ENCODE measurements at places on chromosomes 4 and X. TPM values are rescaled to one million over a fixed set of nuclear protein-coding genes. Genes with fewer than 3 reads are reported as not detected.

Gene ZNF732
- total RNA-seq, result not detected

Gene DUSP9
- 8.6 TPM for total RNA-seq

Gene NRK
- not detected for total RNA-seq

Gene FDCSP
- total RNA-seq, result not detected

Gene CT55
- not detected for total RNA-seq

Gene NAT8L
- total RNA-seq, result 2.0 TPM

Gene GAB1
- 1.2 TPM for total RNA-seq

Gene PDZD4
- total RNA-seq, result 1.5 TPM

Gene ALB
- not detected for total RNA-seq

Gene ADRA2C
- 7.8 TPM for total RNA-seq

Gene PDCL2
- total RNA-seq, result not detected

Gene RHOXF1
- not detected for total RNA-seq

Gene SRPK3
- not detected for total RNA-seq

Gene MAP3K15
- total RNA-seq, result 2.1 TPM

Gene C1QTNF7
- total RNA-seq, result not detected

Gene STOX2
- 1.8 TPM for total RNA-seq

Gene TRIM61
- total RNA-seq, result 1.7 TPM

Gene RBMXL3
- not detected for total RNA-seq

Gene MAGEE1
- 1.5 TPM for total RNA-seq

Gene QRFPR
- total RNA-seq, result 0.07 TPM

Gene SPIN4
- 4.1 TPM for total RNA-seq

Gene MAGEA1
- not detected for total RNA-seq

Gene HS6ST2
- total RNA-seq, result 1.3 TPM

Gene KLKB1
- not detected for total RNA-seq

Gene TEX13D
- not detected for total RNA-seq

Gene PNMA6F
- total RNA-seq, result not detected

Gene CXCL6
- 1.5 TPM for total RNA-seq

Gene KIAA1210
- total RNA-seq, result not detected

Gene TLL1
- not detected for total RNA-seq

Gene CSAG2
- total RNA-seq, result not detected

Gene ENAM
- total RNA-seq, result not detected

Gene CT45A6
- total RNA-seq, result not detected

Gene CXCL11
- total RNA-seq, result 1.3 TPM

Gene PCSK1N
- 0.72 TPM for total RNA-seq

Gene NSD2
- total RNA-seq, result 39.9 TPM

Gene CT45A10
- not detected for total RNA-seq

Gene NDNF
- not detected for total RNA-seq

Gene DCAF4L1
- total RNA-seq, result 0.37 TPM

Gene DRP2
- not detected for total RNA-seq

Gene CSN1S1
- total RNA-seq, result not detected

Gene OTC
- total RNA-seq, result not detected

Gene INTU
- total RNA-seq, result 1.2 TPM

Gene SNCA
- not detected for total RNA-seq

Gene GAGE1
- not detected for total RNA-seq

Gene YY2
- total RNA-seq, result 0.62 TPM

Gene ASIC5
- total RNA-seq, result not detected

Measured in MG63 (cell line).